ENCODE measurements at places on chromosomes 1 and 21.
A peak's percentile ranks its signal among the peaks of the same experiment; 100 is the strongest.

- DNase-seq = no peak
These were observed 57.9 kb upstream of the EDN2 start for GRCh38 chr1:41542196-41542930.

DNA sequence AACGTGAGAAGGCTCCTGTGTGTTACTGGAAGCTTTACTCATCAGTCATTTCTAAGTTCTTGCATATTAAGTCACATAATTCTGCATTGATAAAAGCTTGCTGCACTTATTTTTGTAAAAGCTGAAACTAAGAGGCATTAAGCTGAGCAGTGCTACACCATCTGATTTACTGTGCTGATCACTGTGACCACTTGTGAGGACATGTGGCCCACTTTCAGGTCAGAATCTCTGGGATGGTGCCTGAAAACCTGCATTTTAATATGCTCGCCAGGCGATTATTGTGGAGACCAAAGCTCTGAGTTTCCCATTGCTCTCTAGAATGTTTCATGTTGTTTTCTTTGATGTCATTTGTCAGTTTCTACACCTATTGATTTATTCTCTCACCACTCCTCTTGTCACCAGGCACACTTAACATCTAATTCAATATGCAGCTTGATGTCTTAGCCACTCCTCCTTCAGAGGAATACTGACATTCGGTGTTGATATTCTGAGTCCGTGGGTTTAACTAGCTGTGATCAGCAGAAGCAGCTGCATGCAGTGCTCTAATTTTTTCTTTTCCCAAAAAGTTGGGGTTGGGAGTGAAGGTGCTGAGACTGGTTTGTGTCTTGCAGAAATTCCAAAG, 85.3 kb downstream of the RAVER2 start:
- no peak for DNase-seq

GRCh38 chr1:38571726-38572125, 287.8 kb downstream of the RRAGC start:
- DNase-seq = no peak

DNA sequence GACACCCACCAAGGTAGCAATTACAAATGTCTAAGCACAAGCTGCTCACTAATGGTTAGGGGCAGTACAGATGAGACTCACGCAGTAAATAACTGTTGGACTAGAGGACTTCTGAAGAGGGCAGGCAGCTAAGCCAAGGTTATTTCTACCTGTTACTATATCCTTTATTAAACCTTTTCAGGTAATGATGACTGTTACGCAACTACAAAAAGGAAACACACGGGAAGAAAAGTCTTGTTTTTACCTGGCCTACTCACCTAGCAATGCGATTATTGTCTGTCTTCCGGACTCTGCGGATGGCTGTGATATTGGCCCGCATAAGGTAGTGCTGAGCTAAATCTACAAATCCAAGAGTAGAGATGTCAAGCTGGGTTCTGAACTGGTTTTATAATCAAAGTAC, 17.8 kb upstream of the VHLL start:
- no peak for DNase-seq

GRCh38 chr1:212453156-212453857, 20.6 kb downstream of the NENF start:
- no peak for DNase-seq

DNA sequence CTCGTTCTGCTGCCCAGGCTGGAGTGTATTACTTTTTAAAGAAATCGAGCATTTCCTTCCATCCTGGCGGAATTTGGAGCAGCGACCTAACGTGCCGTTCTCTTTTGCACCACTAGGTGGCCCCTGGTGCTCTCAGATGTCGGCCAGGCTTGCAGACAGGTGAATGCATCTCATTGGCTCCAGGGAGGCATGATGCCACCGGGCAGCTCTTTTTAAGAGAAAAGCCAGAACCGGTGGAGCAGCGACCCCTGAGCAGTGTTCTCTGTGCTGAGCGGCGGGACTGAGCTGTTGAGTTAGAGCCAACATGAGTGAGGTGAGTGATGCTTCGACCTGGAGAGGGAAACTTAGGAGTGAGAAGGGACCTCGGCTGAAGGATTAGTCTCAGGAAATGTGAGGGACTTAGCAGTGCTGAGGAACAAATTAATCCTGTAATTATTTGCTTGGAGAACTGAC, at the start of gene PCP4:
PCP4 (plus strand) TSS at position 241 of the 453 bp plus-strand sequence; CDS start at position 305, 64 bp downstream.
- DNase-seq = no peak

- no peak for DNase-seq
These were observed 81.5 kb downstream of the CAMK2N1 start for GRCh38 chr1:20404466-20404865.

DNA sequence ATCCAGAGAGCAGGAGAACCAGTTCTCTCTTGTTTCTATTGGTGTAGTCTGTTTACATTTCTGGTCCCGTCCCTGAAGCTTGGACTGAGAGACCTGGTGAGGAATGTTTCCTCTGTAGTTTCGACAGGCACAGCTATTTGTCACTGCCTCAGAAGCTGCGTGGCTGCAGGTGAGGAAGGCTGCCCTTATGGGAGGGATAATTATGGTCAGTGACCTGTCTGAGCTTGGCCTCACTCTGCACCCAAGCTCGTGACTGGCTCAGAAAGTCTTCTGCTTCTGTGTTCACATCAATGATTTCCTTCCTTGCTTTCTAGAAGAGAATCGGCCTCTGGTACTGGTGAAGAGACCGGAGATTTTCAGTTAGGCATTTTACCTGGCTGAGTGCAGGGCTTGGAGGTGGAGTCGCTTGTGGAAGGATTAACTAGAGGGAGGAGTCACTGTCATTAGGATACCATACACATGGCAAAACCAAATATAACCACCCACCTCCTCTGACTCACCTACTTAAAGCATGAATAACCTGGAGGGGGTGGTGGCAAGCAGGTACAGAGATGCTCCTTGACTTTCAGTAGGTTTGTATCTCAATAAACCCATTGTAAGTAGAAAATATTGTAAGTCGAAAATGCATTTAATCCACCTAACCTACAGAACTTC, 19.9 kb upstream of the WDR26 start:
- no peak for DNase-seq

DNA sequence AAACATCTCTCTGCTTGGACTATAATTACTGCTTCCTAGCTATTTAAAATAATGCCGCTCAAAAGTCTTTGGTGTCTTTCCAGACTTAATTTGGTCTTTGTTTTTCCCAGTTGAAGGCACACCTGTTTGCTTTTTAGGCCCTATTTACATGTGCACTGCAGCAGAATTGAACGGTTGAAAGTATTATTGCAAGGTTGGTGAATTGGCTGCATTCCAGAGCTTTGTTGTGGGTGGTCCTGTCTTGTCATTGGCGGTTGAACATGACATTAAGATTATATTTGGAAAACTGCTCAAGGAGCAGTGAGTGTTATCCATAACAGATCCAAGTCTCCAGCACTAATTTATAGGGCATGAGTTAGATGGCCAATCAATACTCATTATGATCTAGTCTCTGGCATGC, 656.3 kb downstream of the PTPRC start:
- DNase-seq = no peak

DNA sequence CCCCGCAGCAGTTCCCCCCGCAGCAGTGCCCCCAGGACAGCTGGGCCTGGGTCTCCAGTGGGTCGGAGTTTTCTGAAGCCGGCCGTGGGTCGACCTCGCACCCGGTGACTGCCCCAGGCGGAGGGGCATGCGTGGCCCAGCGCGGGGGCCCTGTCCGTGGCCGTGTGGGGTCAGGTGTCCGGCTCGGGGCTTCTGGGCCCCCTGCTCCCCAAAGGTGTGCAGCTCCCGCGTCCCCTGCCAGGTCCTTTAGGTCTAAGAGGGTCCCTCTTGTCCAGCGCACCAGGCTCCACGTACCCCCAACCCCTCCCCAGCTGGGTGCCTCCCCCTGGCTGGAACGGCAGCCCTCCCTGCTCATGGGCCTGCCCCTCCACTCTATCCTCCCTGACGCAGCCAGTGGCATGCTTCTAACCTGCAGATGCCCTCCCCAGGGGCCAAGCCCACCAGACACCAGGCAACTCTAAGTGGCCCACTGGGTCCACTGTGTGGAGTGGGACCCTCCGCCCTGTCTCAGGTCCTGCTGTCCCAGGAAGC, 5.9 kb upstream of the HES4 start:
- DNase-seq = no peak

- no peak for DNase-seq
These were observed 15.9 kb downstream of the ERRFI1 start for GRCh38 chr1:8010080-8010664.

DNA sequence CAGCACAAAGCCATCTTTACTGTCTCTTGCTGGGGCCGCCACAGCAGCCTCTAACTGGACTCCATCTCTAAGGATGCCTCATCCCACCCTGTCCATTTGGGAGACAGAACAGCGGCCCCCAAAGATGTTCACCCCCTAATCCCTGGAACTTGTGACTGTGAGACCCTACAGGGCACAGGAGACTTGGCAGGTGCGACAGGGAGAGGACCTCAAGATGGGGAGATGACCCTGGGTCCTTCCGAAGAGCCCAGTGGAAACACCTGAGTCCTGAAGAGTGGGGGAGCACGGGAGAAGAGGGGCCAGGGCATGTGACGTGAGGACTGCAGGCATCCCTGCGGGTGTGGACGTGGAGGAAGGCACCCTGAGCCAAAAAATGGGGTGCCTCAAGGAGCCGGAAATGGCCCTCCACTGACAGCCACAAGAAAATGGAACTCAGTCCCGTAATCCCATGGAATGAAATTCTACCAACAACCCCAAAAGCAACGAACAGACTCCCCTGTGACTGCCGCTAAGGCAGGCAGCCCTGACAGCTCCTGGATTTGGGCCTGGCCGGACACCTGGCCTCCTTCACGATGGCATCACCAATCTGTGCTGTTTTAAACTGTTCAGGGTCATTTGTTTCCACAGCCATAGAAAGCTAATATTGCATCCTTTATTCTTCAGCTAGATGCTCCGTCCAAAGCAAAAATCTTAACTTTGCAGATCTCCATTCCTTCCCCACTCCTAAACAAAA, 34.0 kb downstream of the C2CD2 start:
- DNase-seq = no peak

- no peak for DNase-seq
These were observed 51.9 kb upstream of the DMRTA2 start for GRCh38 chr1:50474859-50475809.

- DNase-seq = no peak
These were observed 22.3 kb upstream of the KLHDC8A start for GRCh38 chr1:205379056-205379455.

GRCh38 chr1:63917571-63918417, 144.0 kb downstream of the ROR1 start:
- DNase-seq = peak; percentile 36

DNA sequence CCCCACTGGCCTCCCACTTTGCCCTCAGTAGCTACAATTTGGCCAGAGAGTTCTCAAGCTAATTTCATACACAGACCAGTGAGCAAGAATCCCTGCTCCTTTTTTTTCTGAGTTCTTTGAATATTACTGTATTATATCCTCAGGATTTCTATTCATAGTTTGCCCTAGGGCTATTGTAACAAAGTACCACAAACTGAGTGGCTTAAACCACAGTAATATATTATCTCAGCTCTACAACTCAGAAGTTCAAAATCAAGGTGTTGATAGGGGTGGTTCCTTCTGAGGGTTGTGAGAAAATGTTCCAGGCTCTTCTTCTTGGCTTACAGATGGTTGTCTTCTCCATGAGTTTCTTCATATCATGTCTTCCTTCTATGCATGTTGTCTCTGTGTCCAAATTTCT, 289.4 kb upstream of the ESRRG start:
- DNase-seq = no peak

DNA sequence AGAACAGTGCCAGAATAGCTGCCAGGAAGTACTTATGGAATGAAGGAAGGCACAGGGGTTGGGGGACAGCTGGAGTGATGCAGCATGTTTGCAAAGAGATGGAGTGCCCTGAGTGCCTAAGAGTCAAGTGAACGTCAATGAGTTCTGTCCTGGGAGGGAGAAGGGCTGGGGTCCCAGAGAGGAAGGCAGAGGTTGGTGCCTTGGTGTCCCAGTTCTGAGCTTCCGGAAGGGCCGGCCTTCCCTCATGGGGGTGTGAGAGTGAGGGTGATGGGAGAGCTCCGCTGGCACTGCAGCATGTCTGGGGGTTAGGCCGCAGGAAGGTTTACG, 17.6 kb downstream of the NES start:
- DNase-seq = no peak

DNA sequence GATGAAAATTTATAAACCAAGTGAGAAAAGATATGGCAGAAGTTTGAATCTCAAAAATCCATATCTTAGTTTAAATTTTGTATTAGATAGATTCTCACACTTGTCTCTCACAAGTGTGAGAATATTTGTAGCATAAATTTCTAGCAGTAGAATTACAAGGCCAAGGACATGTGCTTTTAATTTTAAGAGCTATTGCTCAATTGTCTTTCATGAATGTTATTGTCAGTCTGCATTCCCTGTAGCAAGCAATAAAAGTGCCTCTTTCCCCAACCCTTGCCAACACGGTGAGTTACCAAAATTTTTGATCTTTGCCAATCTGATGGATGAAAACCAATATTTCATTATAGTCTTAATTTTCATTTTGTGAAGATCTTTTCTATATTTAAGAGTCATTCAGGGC, 64.0 kb downstream of the CTH start:
- no peak for DNase-seq

DNA sequence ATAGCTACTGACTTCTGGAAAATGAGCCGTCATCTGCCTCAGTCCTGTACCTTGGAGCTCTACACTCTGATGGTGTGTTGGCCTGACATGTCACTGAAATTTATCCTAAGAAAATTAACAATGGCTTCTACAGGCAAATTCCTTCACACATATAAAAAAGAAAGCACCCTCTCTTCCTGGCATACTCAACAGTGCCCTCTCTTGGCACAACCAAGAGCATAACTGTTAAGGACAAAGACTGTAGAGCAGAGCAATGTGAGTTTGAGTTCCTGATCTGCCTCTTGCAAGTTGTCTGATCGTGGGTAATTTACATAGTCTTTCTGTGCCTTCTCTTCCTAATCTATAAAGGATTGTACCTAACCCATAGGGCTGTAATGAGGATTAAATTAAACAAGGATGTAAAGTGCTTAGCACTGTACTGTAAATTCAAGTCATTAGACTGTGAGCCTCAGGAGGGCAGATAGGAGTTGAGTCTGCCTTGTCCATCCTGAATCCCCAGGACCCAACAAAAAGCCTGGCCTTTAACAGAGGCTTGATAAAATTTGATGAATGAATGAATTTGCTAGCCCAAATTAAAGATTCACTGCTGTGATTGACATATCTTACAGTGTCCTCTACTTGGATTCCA, 83.5 kb downstream of the SYF2 start:
- no peak for DNase-seq

DNA sequence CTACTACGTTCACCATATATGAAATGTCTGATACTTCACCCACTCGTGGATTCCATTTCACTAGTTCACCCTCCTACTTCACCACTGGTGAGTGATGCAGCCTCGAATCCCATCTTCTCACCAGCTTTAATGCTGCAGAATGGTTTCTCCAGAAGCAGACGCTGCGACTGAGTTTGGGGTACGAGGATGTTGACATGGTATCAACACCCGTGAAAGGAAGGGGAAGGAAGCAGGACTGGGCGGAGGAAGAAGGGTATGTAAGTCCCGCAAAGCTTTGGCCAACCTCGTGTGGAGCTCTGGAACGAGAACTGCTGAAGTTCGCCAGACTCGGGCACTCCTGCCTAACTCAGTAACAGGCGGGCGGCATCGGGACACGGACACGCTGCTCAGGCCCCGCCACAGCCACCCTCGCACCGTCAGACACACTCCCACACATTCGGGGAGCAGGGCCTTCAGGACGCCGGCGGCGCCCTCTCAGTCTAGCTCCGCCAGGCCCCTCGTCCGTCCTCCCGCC, 833 bp upstream of the DIP2A start:
- DNase-seq = no peak

- no peak for DNase-seq
These were observed 434.7 kb upstream of the ADGRL4 start for GRCh38 chr1:79441238-79441637.

GRCh38 chr1:15243275-15244043, 3.6 kb upstream of the FHAD1 start:
- DNase-seq = no peak

- peak; percentile 71 for DNase-seq
These were observed 44.9 kb downstream of the HHAT start for GRCh38 chr1:210373628-210373877.
